Activated CD8-positive, alpha-beta memory T cell treated with anti-CD3 and anti-CD28 coated beads for 1 hour (primary cell): ENCODE measurements at places on chromosomes 11 and 22.

DNA sequence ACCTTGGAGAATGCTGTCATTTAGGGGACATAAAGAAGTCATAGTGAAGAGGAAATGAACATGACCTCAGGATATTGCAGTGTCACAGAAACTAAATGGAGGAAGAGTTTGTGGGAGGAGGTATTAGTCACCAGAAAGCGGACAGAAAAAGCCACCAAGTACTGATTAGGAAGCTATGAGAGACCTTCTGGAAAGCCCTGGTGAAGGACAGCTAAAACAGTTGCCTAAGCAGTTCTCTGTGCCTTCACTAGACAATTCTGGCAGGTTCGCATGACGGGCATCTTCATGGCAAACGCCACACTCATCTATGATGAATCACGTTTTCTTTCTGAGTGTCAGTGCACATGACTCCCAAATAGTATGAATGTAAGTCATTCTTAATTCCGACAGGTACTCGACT is 325.8 kb downstream of the C11orf87 start:
- no peak for DNase-seq

GRCh38 chr11:130915603-130916237 is 559 bp downstream of the SNX19 start:
- no peak for DNase-seq

DNA sequence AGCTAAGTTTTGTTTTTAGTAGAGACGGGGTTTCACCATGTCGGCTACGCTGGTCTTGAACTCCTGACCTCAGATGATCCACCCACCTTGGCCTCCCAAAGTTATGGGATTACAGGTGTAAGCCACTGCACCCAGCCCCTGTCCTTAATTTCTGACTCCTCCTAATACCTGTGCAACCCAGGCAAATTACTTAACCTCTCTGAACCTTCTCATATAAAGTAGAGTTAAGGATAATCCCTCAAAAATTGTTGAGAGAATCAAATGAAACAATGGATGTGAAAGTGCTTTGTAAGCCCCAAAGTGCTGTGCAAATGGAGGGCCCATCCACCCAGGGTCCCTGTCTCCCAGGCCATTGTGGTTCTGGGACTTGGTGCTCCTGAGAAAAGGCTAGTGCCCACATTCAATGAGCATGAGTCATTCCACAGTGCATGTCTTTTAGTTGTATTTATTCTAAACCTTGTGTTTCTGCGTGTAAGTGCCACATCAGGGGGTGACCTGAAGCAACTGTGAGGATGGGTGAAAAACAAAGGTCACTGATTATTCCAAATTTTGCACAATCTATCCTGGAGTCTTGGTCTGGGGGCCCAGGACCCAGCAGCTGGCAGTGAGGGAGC is 61.4 kb upstream of the PTPRJ start:
- DNase-seq: no peak

GRCh38 chr11:76885390-76886097 is 24.8 kb downstream of the ACER3 start:
- DNase-seq: no peak

GRCh38 chr11:112520354-112520753 is 259.7 kb upstream of the PLET1 start:
- DNase-seq: no peak

DNA sequence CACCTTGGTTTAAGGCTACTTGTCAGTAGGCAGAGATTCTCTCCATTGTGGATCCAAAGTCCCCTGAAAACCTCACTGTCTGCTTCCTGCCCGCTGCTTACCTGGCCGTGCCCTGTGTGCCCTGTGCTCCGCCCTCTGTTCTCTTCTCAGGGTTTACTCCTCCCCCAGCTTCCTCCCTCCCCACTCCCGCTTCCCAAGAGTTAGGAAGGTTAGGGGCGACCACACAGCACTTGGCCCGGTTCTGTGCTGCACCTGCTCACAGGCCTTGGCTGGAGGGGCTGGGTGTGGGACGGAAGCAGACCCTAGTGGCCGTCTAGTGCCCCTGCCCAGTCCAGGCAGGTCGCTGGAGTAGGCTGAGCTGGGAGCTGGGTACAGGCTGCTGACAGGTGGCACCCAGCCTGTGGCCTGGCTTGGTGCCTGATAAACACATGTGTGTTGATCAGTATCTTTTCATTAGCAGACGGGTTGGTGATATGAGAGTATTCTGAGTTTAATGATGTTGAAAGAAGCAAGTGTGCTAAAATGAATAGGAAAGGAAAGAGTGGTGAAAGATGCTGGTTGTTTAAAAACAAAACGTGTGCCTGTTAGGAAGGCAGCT is 40.5 kb downstream of the GRAMD4 start:
- no peak for DNase-seq

DNA sequence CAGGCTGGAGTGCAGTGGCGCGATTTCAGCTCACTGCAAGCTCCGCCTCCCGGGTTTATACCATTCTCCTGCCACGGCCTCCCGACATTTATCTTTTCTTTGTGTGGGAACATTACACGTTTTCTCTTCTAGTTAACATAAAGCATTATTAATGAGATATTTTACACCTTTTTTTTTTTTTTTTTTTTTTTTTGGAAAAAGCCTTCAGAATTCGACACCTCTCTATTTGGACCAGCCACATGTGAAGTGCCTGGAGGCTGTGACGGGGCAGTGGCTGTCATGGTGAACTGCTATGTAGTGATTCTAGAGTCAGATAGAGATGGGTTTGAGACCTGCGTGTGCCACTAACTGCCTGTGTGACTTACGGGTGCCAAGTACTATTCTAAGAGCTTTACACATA is 64.3 kb downstream of the SMIM38 start:
- DNase-seq: no peak

DNA sequence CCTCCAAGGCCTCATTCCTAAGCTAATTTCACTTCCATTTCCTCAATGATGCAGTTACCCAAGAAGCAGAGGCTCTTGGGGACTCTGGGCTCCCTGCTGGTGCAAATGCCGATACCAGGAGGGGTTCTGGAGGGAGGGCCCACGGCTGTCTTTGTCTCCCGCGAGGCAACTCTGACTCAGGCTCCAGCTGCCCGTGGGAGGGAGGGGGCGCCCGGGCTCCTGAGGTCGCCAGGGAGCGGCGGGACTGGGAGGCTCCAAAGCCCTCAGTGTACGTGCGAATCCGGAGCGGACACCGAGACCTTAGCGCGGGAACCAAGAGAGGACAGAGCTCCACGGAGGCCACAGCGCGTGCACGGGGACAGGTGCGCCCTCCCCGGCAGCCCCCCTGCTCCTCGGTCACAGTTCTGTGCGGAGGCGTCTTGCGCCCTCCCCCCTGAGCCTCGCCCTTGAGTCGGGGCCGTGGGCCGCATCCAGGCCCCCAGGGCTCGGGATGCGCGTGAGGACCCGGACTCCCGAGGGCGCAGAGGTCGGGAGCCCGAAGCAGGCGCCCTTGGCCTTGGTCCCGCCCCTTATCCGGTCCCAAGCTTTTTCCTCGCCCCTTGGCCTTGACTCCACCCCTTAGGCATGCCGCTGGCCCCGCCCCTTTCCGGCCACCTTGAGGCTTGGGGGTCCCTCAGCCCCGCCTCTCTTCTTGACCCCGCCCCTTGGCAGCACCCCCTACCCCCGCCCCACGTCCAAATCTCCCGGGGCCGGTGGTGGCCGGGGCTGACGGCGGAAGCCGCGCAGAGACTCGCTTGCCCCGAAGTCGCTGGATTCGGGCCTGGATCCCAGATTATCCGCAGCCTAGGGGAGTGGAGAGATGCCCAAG is 4.7 kb upstream of the SHISA8 start:
- DNase-seq: no peak

DNA sequence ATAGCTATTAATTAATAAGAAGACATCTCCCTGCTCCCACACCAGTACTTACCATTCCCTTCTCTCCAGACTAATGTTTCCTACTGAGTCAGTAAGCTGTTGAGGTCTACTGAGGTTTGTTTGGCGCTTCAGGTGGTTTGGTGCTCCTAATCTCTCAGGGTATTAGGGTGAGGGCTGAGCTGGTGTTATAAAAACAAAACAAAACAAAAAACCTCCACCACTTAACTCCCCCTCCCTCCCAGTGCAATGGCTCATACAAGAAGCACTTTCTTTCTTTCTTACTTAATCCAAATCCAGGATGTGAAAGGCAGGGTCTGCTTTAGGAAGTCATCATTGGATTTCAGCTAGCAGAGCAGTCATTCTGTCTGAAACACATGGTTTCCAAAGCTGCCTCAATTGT is 15.3 kb downstream of the CSTPP1 start:
- no peak for DNase-seq

- DNase-seq: no peak
These were observed 1.4 kb downstream of the FDX1 start for GRCh38 chr11:110431051-110431672.

- no peak for DNase-seq
These were observed 2.6 kb upstream of the KMT5B start for GRCh38 chr11:68215524-68216170.
